ENCODE measurements at places on chromosomes 4 and X.

DNA sequence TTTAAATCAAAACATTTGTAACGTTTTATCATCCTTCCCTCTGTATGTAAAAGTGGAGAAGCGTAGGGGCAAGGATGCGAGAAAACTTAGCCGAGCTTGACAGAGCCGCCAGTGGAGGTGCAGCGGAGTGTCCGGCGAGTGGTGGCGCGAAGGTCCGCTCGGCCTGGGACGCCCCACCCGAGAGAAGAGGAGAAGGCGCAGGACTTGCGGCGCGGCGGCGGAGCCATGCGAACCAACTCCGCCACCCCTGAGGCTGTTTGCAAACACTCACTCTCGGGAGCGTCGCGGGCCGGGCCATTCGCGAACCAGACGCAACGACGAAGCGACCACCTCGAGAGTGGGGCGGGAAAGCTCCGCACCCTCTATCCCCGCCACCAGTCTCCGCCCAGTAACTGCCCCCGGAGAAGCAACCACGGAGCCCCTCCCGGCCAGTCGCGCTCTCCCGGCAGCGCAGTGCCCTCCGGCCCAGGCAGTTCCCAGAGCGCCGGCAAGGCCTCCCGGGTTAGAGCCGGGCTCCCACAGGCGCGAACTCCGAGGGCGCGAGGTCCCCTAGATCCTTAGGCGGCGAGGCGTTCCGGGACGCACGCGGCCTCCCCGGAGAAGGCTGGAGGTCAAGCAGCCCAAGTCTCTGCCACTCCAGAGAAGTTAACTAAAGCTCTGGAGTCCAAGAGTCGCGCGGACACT, 2.3 kb upstream of the MAB21L2 start:
- no peak for DNase-seq

GRCh38 chr4:71697031-71697430, 86.8 kb downstream of the GC start:
- no peak for DNase-seq

DNA sequence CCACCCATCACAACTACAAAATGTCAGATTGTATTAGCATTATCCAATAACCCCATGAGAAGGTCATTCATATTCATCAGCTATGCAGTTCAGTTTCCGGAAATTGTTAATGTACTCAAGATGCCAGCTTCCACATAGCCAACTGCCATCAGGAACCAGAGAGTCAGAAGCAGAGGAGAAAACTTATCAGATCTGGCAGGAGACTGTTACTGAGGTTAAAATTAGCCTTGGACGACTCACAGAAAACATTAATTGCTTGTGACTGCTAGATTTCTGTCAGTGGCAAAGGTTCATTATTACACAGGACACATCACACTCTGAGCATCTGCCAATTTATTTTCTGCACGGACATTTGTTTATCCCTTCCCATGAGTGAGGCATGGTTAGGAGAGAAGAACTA, 352.8 kb downstream of the DHRSX start:
- no peak for DNase-seq

- DNase-seq: no peak
Observed at GRCh38 chr4:146098397-146098796, 77.1 kb upstream of the LSM6 start.

GRCh38 chrX:56766554-56767347, 37.7 kb downstream of the NBDY start:
- no peak for DNase-seq

GRCh38 chr4:27001398-27002164, 140.9 kb downstream of the STIM2 start:
- DNase-seq: no peak

GRCh38 chrX:153726286-153727122, 1.8 kb downstream of the ABCD1 start:
- DNase-seq: peak; percentile 82

DNA sequence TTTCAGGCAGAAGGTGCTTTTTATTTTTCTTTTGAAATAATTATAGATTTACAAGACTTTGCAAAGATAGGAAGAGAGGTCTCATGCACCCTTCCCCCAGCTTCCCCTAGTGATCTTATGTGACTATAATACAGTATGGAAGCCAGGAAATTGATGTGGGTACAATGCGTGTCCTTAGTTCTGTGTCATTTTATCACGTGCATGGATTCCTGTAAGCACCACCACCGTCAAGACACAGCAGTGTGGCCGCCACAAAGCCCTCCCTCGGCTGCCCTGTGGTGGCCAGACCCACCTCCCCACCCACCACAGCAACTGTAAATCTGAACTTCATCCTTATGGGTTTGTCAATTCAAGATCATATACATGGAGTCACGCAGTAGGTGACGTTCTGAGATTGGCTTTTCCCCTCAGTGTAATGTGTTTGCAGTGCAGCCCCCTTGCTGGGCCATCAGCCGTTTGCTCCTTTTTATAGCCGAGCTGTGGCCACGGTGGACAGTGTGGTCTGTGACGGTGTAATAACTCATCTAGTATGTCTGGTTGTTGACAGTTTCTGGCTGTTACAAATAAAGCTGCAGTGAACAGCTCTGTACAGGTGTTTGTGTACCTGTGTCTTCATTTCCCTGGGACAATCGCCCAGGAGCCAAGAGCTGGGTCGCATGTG, 10.9 kb upstream of the HTRA3 start:
- no peak for DNase-seq

GRCh38 chrX:134622056-134622812, 36.0 kb downstream of the PLAC1 start:
- peak; percentile 23 for DNase-seq

DNA sequence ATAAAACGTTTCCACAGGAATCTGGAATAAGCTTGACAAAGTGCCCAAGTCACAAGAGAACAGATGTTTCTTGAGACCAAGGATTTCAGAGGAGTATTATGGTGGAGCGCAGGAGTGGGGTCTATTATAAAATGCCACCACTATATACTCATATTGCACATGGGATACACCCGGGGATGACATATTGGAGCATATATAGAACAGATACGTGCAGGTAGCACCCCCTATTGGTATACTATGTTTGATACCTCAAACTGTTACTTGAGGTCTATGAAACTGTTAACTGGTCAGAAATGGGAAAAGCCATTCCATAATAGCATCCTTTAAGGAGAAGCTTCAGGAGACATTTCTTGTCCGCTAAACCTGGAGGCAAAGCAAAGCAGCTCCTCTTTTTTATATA, 86.0 kb downstream of the PCYT1B start:
- peak; percentile 1 for DNase-seq

DNA sequence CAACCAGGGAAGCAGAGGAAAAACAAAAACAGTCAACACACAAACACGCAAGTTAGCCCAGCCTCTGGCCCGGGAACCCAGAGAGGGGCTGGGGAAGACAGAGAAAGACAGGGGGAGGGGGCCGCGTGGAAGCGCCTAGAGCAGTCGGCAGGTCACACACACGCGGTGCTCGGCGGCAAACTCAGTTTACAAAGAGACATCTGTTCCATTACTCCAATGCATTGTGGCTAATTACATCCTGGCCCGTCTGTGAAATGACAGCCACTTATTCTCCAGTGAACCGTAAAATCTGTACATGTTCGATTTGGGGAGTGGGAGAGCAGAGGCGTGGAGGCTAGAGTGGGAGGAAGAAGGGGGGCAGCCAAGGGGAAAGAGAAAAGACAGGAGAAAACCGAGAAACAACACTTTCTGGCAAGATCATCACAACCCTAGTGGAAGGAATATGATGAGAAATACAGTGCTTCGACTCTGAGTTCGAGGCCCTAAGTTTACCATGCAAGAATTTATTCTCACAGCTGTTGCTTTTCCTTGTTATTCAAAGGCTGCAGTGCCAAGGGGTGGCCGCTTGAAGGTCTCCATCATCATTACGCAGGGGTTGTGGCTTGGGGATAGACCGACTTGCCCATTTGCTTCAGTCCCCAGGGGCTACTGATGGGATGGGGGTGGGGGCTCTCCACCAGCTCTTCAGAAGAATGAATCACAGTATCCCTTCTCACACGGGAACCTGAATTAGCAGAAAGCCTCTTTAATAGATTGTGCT, 167.7 kb downstream of the MGST2 start:
- DNase-seq: no peak

GRCh38 chr4:11505221-11505971, 76.7 kb upstream of the HS3ST1 start:
- DNase-seq: no peak

DNA sequence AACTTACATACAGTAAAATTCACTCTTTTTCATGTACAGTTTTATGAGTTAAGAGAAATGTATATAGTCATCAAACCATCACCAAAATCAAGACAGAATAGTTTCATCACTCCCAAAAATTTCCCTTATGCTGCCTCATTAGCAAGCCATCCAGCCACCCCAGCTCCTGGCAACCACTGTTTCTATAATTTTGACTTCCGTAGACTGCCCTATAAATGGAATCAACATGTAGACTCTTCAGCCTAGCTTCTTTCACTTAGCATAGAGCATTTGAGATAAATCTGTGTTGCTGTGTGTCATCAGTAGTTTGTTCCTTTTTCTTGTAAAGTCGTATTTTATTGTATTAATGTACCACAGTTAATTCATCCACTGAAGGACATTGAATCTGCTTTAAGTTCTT, 23.2 kb downstream of the HDX start:
- no peak for DNase-seq

GRCh38 chr4:71211748-71212147, 127.1 kb upstream of the SLC4A4 start:
- DNase-seq: no peak

DNA sequence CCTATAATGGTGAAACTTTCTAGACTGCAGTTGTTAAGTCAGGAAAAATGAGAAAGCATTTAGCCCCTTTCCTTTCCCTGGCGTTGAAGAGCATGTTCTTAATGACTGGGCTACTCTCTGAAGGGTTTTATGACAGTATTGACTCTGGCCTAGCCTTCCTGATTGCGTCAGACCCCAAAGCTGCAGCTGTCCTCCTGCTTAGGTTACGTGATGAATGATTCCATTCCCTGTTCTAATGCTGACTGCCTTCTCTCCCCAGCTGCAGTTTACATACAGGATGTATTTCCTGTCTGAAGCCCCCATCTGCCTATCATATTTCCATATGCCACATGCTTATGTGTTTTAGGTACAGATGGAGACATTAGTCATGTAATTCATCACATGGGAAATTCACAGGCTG, 105.8 kb upstream of the EGFL6 start:
- DNase-seq: no peak

DNA sequence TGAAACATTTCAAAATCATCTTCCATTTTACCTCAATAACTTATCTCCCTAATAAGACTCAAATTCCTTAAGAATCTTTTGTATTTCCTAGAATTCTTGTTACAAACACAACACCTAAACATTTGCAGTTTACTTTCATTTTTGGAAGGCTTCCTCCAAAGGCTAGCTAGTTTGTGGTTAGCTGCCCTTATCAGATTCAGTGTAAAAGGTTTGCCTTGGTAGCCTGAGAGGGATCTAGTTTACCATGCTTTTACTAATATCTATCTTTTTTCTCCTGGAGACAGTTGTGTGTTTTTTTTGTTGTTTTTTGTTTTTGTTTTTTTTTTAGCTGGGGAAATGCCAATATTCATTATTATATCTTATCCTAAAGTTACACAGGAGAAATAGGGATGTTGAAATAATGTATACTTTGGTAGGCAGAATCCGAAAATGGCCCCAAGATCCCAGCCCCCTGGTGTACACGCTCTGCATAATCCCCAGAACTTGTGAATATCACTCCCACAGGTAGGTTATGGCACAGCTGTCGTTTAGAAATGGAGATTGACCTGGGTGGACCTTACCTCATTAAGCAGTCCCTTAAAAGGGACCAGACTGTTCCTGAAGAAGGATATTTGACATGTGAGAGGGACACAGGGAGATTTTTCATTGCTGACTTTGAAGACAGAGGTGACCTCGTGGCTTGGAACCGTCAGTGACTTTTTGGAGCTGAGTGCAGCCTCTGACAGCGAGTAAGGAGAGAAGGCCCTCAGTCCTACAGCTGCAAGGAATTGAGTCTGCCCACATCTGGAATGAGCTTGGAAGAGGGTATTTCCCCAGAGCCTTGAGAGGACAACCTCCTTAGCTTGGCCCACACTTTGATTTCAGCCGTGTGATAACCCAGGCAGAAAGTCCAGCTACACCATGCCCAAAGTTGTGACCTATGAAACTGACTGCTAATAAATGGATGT, 33.4 kb downstream of the SEPTIN11 start:
- DNase-seq: no peak

- DNase-seq: no peak
Observed at GRCh38 chr4:172815499-172816164, 353.0 kb upstream of the GALNT7 start.

- DNase-seq: no peak
Observed at GRCh38 chrX:54178100-54178940, 4.7 kb downstream of the FAM120C start.

GRCh38 chrX:153806999-153807575, 12.6 kb downstream of the SSR4 start:
- DNase-seq: no peak

GRCh38 chr4:93764639-93765246, 63.8 kb upstream of the ATOH1 start:
- no peak for DNase-seq

GRCh38 chr4:141643557-141643956, 7.2 kb downstream of the IL15 start:
- DNase-seq: no peak

- DNase-seq: no peak
Observed at GRCh38 chrX:19602866-19603622, 87.7 kb upstream of the MAP3K15 start.

DNA sequence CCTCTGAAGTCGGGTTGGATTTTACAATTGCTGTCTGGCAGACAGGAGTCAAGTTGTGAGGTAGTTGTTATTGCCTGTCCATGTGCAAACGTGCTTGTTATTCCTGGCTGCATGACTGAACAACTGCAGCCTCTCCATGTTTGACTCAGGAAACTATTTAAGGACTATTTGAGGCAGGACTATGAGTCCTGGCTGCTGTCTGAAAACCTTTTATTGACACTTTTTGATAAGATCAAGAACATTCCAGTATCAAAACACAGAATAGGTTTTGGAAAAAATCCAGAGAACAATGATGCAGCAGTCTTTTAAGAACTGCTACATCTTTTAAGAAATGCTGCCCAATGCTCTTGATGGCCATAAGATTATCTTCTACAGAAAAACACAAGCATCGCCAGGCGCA, 10.0 kb upstream of the SPRY1 start:
- no peak for DNase-seq

DNA sequence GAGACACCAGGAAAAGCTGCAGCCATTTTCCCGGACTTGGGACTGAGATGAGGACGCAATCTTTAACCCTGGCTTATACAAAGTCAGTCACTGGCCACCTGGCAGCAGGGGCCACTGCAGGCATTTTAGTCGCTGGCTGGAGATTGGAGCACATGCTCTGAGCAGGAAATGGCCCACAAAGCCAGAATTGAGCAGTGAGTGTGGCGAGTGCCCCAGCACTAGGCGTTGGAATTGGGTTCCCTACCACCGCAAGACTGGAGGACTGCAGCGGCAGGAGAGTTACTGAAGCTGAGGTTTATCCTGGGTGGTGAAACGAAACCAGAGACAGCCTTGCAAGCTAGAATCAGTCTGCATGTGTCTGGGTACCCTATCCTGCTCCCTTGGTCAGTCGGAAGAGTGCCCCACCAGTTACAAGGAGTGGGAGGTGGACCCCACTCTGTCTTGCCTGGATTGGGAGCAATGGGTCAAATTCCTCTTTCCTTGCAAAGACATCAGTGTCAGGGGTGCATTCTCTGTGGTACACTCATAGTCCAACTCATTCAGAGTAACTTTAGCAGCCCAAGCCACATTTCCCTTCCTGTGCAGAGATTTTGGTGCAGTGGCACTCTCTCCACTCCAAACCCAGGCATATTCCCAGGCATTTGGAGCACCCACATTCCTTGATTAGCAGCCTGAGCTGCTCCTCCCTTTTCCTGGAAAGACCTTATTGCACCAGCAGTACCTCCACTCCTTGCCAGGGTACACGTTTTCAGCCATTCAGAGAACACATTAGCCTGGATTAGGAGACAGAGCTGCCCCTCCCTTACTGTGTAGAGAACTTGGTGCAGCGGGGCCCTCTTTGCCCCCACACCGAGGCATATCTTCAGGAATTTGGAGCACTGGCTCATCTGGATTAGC, 36.7 kb upstream of the PLK4 start:
- no peak for DNase-seq

All from GM19239 (cell line).